ENCODE measurements at places on chromosomes 5 and 9.

- DNase-seq = no peak
Observed at GRCh38 chr9:89013660-89014059, 22.4 kb downstream of the S1PR3 start.

DNA sequence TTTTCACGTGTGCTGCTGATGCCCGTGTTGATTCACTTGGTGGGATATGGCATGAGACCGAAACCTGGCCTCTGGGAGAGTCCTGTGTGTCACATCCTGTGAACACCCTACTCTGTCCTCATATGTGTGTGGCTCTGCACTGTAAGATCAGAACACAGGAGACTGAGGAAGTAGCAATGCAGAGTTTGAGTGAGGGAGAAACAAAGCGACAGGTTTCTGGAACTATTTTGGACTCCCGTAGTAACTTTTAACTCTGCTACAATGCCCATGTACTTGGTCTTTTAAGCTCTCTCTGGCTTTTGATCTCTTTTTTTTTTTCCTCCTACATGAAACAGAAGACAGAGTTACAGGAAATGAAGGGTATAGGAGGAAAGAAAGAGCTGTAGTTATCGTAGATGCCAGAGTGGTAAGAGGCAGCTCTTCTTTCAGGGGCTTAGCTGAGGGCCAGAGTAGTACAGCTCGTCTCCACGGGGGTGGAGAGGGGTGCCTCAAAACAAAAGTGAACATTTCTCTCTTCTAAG, 26.6 kb downstream of the GRAMD2B start:
- DNase-seq = no peak

GRCh38 chr5:169248550-169248949, 52.4 kb downstream of the SLIT3 start:
- no peak for DNase-seq

- DNase-seq = no peak
Observed at GRCh38 chr5:157354800-157355199, 88.9 kb downstream of the CYFIP2 start.

Data from mesothelial cell of epicardium (in vitro differentiated cells).